ENCODE measurements at places on chromosomes 3 and 15.

DNA sequence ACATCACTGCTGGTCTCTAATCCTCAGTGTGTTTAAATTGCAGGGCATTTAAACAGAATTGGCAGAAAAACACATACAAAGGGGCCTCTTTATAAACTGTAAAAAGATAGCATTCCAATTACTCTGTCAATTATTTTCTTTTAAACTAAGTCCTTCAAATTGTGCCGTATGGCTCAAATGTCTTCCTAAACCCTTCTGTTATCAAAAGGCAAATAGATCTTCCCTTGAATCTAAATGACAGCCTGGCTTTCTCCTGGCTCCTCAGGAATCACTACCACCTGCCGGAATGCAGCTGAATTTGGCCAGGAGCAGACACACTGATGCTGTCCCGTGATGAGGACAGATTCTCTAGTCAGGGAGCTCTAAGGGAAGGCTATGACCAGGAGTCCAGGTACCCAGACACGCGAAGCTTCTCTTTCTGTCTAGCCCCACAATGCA lies 85.6 kb downstream of the IGF2BP2 start:
- no peak for DNase-seq

DNA sequence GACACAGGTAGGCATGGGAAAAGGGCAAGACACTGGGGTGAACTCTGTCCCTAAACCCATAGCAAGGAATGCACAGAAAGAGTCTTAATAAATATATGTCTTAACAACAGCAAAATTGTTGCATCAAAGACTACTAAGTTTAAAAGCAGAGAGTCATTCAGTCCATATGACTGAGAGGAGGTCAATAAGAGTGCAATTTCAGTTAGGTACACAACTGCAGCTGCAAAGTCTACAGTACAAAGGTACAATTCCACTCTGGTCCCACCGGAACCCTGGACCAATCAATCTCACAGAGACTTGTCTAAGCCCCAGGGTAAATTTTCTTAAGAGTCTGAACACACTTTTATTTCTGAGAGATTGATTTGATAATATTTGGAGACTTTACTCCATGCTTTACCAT lies 6.9 kb downstream of the CP start:
- DNase-seq: no peak

DNA sequence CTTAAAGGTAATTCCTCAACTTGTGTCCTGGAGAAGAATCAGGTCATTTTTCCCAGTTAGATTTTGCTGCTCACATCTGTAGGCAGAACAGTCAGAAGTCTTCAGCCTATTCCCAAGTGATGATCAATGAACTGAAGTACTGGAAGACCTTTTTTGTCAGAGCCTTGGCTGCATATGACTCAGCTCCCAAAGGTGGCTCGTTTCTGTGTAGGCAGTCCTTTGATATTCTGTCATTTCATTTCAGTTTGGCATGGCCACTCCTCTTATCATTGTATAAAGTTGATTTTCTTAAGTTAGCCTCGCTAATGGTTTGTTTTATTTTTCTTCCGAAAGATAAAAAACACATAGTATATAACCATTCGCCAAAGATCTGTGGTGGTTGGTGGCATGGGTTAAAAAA lies 90.7 kb downstream of the KLHL25 start:
- DNase-seq: no peak

DNA sequence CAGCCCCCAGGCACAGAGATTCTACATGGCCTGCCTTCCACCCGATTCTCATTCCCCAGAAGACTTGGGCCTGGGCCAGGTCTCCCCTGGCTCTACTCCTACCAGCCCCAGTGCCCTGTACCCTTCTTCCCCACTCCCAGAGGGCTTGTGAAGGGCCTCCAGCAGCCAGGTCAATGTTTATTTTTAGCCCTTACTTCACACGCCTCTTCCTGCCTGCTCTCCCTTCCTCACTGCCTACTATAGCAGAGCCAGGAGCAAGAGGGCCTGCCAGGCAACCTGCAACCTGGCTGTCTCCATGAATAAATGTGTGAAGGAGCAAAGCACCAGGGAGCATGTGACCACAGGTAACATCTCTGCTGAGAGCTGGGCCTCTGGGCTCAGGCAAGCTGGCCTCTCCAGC lies 26.4 kb upstream of the APEH start:
- no peak for DNase-seq

- no peak for DNase-seq
Measured at GRCh38 chr3:78565712-78566111, 1202.1 kb downstream of the ROBO1 start.

DNA sequence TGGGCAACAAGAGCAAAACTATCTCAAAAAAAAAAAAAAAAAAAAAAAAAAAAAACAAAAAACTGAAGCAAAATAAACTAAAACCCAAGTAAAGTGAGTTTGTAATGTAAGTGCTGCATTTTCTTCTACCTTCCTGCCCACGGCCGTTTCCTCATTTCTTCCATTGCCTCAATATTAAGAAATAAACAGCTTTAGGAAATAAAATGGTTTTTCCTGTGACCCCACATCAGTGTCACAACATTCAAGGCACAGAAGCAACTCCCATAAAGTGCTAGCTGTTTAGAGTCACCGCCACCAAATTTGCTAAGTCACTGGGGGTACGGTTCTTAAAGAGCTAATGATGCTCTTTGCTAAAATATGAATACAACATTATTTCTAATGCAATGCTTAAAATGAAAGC lies 3.3 kb downstream of the PKM start:
- DNase-seq: no peak

DNA sequence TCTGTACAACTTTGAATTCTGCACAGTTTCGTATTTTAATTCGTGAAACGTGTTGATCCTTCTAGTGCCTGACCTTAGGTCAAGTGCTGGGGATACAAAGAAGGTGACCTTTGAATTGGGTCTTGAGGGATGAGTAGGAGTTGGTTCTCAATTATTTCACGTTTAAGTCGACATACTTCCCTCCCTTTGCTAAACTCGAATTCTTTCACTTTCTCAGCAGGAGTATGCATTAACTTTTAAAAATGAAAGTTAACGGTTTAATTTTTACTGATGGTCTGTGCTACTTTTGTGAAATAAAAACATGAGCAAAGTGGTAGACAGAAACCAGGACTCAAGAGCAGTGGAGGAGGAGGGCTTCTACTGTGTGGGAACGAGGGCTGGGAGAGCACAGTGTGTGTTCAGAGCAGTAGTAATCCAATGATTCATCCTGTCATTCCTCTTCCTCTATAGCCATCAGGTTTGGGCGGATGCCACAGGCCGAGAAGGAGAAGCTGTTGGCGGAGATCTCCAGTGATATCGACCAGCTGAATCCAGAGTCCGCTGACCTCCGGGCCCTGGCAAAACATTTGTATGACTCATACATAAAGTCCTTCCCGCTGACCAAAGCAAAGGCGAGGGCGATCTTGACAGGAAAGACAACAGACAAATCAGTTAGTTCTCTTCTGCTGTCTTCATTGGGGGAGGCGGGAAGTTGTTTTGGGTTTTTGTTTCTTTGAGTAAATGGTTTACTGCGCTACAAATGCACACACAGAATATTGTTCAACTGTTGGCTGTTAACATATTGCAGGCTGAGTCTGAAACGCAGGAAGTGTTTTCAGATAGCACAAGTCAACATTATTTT lies 78.6 kb upstream of the TSEN2 start:
- no peak for DNase-seq

DNA sequence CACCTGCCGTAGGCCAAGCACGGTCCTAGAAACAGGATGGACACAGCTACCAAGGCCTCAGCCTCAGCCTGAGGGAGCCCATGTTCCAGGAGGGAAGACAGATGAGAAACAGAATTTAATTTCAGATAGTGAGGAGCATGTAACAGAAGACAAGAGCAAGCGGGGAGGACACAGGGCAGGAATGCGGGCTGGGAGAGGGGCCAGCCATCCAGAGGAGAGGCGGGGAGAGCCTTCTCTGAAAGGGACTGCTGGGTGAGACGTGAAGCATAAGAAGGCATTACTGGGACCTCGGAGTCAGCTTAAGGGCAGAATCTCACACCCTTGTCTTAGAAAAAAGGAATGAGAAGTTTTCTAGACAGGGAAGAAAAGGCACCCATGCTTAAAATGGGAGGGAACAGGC lies 271.7 kb upstream of the NSMCE3 start:
- no peak for DNase-seq

DNA sequence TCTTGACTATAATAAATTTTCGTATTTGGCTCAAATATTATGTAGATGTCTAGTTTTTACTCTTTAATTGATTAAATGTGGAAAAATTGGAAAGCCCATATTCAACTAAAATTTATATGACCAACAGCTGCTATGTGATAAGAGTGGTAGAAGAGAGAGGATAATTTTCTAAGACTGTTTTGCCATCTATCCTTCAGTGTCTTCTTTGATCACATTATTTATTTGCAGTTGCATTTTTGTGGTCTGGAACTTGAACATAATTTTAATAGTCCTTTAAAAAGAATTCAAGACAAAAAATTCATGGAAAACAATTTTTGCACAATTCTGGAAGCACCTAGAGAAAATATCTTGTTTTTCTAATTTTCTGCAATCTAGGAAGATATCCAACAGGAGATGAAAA lies 213.3 kb upstream of the THBS1 start:
- DNase-seq: no peak

- DNase-seq: no peak
Measured at GRCh38 chr15:37108381-37109167, 8.2 kb upstream of the MEIS2 start.

DNA sequence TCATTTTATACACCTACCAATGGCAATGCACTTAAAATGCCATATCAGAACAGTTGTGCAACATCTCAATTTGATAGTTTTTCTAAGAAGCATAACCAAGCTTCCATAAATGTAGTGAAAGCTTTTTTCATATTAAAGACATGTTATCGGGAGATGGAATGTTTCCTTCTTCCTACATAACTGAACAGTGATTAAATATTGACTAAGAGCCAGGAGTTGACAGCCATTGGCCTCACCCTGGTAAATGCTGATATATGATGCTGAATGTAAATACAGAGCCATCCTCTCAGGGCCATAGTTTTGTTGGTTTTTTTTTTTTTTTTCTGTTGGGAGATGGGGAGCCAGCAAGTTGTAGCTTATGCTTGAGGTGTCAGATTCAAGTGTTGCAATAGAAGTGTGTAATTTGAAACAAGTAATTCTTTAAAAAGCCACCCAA lies 203.3 kb upstream of the IL12A start:
- no peak for DNase-seq

DNA sequence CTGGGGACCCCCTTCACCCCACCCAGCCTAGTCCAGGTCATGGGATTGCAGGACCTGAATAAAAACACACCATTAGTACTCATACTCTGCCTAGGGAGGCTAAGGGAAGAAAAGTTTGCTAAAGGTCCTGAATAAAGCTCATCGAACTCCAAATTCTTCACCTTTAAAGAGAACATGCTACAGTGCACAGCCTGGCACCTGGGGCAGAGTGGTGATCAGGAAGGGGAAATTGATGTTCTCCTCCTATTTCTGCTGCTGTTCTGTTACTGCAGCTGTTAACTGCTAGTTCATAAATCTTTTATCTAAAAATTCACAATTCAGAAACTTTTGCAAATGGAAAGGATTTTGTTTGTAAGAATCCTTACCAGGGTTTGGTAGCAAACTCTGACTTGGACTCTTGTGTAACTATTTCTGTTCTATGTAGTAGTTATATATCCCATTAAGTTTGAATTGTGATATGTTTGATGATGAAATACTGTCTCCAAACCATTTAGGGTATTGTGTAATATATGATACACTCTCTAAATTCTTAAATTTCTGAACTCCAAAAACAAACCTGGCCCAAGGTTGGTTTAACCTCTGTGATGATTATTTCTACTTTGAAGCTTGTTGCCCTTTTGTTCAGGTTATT lies 27.9 kb downstream of the MCTP2 start:
- DNase-seq: no peak

GRCh38 chr3:119880966-119881365 lies 99.1 kb downstream of the NR1I2 start:
- no peak for DNase-seq

DNA sequence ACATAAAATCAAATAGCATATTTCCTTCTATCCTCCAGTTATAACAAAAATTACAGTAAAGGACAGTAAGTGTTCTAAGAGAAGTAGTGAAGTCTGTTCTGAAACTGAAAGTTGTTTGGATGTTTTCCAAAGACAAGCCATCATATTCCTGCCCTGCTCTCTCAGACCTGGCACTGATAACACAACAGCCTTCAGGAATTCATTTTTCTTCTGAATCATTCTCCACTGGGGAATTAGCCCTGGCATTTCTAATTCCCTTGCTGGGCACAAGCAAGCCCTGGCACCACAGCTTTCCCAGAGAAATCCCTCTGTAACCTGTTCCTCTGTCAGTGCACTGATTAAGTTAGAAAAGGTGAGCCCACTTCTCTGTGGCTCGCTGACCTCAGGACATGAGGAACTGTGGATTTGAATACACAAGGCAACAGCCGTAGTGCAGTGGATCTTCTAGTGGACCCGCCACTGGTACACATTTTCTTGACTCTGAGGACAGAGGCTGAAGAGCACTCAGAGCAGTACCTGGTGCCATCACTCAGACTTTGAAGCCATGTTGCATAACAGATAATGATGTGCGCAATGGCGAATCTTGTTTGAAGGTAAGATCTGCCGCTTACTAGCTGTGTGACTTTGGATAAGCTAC lies 61.6 kb downstream of the WWTR1 start:
- no peak for DNase-seq

DNA sequence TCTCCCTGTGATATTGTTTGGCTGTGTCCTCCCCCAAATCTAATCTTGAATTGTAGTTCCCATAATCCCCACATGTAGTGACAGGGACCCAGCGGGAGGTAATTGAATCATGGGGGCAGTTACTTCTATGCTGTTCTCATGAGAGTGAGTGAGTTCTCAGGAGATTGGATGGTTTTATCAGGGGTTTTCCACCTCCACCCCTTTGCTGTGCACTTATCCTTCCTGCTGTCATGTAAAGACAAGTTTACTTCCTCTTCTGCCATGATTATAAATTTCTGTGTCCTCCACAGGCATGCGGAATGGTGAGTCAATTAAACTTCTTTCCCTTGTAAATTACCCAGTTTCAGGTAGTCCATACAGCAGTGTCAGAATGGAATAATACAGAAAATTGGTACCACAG lies 24.7 kb downstream of the TUSC7 start:
- DNase-seq: no peak

- no peak for DNase-seq
Measured at GRCh38 chr15:69916169-69916785, 181.4 kb downstream of the TLE3 start.

GRCh38 chr15:58454950-58455401 lies 23.2 kb downstream of the LIPC start:
- DNase-seq: no peak

DNA sequence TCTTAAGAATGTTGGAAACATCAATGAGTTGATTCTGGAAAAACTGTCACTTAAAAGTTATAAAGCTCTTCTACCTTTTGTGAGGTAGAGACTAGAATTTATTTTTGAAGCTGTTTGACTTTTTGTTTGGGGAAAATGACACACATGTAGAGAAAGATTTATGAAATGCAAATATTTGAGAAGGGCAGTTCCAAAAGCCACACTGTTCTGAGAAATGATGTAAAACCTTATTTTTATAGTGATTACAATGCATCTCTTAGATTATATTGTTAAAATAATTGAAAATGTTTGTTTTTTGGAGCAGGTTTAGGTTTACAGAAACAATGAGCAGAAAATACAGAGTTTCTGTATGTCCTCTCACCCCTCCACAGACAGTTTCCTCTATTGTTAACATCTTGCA lies 116.1 kb upstream of the CMC1 start:
- DNase-seq: no peak

GRCh38 chr3:110324171-110324705 lies 747.4 kb upstream of the NECTIN3 start:
- DNase-seq: no peak

Data from stimulated activated CD4-positive, alpha-beta T cell treated with anti-CD3 and anti-CD28 coated beads, Interleukin-1b, Interleukin-23, amount 100 ng/mL, for 4 hours (primary cell).